ENCODE measurements at places on chromosomes 6 and 20. TPM values are rescaled to one million over a fixed set of nuclear protein-coding genes. Genes with fewer than 3 reads are reported as not detected.
A peak's percentile ranks its signal among the peaks of the same experiment; 100 is the strongest.

SLC17A3 gene
- 0.69 TPM for polyA plus RNA-seq

SNAP91 gene
- 1.5 TPM for polyA plus RNA-seq

GJA1 gene
- 59.0 TPM for polyA plus RNA-seq

TPD52L1 gene
- 71.0 TPM for polyA plus RNA-seq

TMEM14C gene
- 117 TPM for polyA plus RNA-seq

FBXO5 gene
- polyA plus RNA-seq: 17.9 TPM

DAAM2 gene
- 36.7 TPM for polyA plus RNA-seq

DYNLT2 gene
- polyA plus RNA-seq: 3.8 TPM

TCF21 gene
- not detected for polyA plus RNA-seq

DNA sequence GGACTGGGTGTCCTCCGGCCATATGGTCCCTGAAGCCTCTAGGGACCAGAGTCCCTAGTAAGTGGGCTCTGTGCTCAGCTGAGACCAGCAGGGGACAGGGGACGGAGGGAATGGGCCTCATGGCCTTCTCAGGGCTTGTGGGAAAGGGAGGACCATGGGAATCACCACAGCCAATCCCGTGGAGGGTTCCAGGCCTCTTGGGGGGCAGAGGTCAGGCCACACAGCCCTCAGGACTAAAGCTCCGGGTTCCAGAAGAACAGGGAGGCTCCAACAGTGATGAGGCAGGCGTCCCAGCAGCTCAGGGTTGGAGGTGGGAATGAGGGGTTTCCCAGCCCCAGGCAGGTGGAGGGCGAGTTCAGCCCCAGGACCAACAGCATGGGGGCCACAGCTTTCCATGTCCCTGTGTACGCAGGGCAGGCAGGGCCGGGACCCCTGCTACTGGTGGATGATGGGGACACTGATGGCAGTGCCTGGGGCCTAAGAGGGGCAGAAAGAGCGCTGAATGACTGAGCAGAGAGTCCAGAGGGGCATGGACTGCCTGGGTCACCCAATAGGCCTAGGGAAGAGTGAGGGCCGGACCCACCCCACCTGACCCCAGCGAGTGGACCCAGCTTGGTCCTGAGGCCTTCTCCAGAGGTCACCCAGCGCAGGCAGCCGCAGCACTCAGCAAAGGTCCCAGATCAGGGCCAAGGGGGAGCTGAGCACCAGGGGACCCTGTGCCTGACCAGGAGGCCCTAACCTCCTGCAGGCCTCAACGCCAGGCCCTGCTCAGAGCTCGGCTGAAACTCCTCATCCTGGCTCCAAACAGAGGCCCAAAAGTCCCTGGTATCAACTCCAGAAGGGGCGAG is 8.8 kb downstream of the MYL9 start:
- DNase-seq: no peak

DNA sequence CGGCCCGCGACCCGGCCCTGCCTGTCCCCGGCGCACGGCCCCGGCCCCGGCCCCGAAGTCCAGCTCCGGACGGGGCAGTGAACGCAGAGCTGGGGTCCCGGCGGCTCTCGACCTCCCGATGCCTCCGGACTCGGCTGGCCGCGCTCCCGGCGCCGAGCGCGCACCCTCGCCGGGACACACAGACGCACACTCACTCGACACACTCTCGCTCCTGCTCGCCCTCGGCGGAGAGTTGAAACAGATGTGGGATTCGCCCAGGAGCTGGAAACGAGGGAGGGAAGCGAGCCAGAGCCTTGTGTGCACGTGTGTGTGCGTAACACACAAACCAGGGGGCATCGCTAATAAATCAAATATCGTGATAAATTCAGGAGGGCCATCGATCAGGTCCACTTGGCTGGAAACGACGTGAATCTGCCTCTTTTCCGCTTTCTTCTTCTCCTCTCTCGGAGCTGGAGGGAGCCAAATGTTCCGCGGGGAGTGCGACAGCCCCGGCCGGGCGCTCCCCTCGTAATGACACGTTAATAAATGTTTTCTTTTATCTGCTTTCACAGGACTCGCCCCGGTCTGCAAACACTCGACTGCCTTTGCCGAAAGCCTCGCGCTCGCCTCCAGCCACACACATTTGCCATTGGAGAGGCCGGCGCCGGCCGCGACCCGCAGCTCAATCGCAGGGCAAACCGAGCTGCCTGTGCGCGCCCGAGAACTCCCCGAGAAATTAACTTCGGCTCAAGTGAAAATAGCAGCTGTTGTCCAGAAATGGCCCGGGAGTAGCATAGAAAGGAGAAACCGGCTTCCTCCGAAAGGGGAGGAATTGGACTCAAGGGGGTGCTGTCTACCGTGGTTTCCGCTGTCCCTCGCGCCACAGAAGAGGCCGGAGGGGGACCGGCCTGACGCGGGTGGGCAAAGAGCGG is 828 bp upstream of the SULF2 start:
- peak; percentile 96 for DNase-seq

DNA sequence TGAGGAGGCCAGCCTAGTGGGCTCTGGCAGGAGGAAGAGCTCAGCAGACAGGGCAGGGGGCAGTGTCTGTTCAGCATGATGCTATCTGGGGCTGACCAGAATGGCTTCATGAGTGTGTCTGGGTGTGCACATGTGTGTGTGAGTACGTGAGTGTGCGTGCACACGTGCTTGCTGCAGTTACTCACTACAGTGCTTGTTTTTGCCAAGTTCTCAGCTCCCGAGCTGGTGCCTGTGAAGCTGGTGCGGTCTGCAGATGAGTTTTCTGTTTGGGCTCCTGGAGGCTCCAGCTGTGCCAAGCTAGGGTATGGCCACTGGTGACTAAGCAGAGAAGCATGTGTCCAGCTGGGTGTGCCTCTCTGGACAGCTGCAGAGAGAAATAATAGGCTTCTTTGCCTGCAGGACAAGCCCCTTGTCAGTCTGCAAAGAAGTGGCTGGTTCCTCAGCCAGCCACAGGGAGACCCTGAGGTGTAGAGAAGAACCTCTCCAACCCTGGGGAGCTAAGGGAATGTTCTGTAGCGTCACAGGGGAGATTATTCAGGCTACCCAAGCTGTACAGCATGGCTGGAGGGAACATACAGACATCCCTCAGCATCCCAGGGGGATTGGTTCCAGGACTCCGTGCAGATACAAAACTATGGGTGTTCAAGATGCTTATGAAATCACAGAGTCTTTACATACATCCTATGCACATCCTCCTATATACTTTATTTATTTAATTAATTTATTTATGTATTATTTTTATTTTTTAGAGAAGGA is 40.2 kb upstream of the FAM50B start:
- DNase-seq: peak; percentile 88

DNA sequence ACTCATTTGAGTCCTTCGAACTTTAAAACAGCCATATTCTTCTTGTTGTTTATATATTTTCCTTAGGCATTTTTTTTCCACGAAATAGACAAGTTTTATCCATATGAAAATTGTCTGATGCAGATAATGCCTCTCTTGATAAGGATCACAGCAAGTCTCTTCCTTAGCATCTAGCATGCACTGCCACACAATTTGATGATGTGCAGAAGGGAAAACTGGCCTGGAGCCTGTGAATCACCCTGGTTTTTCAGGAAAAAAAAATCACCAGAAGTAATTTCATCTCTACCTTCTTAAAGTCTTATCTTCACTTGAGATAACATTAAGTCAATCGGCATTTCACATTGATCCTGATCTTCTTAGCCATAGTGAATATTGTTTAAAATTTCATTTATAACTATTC is 199.8 kb downstream of the TENT5A start:
- no peak for DNase-seq

GRCh38 chr20:4728120-4728760 is 6.5 kb downstream of the PRND start:
- peak; percentile 58 for DNase-seq

DNA sequence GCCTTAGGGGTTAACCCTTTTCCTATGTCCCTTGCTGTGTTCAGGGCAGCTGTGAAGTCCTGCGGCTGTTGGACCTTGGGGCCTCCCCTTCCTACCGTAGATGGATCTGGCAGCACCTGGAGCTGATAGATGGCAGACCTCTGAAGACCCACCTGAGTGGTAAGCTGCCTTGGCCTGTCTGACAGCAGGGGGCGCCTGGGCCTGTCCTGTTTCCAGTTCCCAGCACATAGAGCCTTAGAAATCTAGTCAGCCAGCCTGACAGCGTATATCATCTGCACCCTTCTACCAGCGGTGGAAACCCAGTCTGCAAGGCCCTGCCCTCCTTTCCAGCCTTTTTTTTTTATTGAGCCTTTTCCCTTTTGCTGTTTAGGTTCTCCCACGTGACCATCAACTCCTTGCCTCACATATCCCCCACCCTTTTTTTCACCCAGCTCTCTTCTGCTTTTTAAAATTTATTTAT is 26.6 kb downstream of the CNBD2 start:
- peak; percentile 84 for DNase-seq

DNA sequence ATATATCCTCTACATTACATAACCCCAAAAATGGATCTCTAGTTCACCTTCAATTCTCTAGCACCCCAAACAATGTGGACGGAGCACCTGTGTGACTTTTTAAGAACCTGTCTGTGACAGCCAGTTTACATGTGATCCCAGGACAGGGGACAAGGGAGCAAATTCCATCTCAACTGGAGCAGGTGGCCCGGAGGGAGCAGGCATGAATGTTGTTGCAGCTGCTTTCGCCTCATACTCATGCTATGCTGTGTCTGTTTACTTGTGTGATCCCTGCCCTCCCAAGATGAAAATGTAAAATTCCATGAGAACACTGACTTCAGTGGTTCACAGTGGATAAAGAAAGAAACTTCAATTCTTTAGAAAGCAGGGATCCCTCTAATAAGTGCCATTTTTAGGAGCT is 600.3 kb downstream of the CDH26 start:
- peak; percentile 43 for DNase-seq

DNA sequence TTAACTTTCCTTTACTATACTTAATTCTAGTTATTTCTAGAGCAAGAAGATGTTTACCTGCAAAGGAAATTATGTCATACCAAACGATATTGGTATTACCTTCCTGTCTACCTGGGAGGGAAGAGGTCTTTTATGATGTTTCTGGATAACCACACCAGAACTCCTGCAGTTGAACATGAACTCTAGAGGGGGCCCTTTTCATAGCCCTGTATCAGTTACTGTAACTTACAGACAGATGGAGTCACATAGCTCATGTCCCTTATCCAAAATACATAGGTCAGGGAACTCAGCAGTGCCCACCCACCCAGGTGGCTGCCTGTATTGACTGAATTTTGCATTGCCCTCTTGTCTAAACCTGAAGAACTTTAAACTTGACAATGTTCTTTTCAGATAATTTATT is 35.1 kb upstream of the MYL9 start:
- no peak for DNase-seq

DNA sequence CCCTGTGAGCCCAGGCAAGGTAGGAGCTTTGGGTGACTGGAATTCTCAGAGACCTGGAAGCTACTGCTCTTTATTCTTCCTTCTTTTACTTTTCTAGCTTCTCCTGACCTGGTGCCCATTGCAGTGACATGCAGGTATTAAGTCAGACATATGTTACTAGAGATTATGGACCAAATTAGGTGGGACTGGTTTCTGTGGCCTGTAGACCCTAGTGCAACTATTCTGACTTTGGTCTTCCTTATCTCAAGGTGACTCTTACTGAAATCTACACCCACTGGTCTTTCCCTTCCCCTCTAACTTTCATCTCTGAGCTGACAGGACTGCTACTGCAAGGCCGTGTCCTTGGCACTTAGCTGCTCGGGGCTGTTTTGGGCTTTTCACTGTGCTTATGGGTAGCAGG is 24.4 kb upstream of the TMEM217 start:
- DNase-seq: no peak

GRCh38 chr20:44780226-44780625 is 30.1 kb downstream of the RIMS4 start:
- DNase-seq: peak; percentile 74

GRCh38 chr6:125157280-125157679 is 3.7 kb downstream of the TPD52L1 start:
- DNase-seq: no peak

- peak; percentile 72 for DNase-seq
These were observed 96.2 kb upstream of the EYS start for GRCh38 chr6:65803186-65803585.
